ENCODE measurements at places on chromosomes 6 and 20.

GRCh38 chr6:33163540-33163939 lies 28.7 kb downstream of the COL11A2 start:
- DNase-seq, result no peak

GRCh38 chr6:97068211-97068610 lies 143.7 kb downstream of the KLHL32 start:
- no peak for DNase-seq

- no peak for DNase-seq
Observed at GRCh38 chr20:46646659-46647380, 4.4 kb downstream of the SLC13A3 start.

- no peak for DNase-seq
Observed at GRCh38 chr6:140370976-140371870, 996.8 kb upstream of the CITED2 start.

DNA sequence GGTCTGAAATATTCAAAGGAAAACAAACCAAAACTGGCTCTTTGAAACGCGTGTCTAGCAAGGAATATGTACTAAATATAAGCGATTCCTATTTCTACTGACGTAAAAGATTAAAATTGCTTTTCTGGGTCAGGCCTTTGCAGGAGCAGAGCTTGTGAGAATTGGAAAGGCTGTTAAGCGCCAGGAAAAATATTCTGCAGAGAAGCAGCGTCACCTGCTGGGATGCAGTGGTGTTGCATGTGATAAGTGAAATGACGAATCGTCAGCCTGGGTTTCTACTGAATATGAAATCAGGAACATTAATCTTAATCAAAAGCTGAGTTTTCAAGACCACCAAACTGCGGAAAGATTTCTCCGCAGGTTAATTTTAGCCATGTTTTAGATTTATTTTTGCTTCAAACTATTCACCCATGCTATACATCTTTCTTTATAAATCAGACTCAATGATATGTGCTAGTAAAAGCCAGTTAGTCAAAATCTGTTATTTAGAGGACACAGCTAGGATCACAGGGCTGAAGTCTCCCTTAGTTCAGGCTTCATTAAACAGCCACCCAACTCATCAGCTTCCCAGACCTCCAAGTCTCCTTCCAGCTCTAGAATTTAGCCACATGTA lies 67.4 kb downstream of the ALDH8A1 start:
- DNase-seq, result peak; percentile 59

DNA sequence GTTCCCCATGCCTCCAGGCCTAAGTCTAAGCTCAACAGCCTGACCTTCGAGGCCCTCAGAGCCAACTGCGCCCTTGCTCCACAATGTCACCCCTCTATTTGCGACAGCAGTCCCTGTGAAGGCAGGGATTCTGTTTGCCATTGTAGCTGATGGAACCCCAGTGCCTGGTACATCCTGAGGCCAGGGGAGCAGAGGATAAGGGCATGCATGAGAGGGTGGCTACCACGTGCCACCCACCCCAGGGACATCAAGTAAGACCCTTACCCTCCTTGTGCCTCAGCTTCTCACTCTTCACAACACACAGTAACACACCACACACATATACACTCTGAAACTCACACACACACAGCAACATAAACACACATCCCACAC lies 20.0 kb upstream of the SIRPA start:
- no peak for DNase-seq

- DNase-seq, result no peak
Observed at GRCh38 chr6:169144356-169144755, 109.3 kb downstream of the THBS2 start.

DNA sequence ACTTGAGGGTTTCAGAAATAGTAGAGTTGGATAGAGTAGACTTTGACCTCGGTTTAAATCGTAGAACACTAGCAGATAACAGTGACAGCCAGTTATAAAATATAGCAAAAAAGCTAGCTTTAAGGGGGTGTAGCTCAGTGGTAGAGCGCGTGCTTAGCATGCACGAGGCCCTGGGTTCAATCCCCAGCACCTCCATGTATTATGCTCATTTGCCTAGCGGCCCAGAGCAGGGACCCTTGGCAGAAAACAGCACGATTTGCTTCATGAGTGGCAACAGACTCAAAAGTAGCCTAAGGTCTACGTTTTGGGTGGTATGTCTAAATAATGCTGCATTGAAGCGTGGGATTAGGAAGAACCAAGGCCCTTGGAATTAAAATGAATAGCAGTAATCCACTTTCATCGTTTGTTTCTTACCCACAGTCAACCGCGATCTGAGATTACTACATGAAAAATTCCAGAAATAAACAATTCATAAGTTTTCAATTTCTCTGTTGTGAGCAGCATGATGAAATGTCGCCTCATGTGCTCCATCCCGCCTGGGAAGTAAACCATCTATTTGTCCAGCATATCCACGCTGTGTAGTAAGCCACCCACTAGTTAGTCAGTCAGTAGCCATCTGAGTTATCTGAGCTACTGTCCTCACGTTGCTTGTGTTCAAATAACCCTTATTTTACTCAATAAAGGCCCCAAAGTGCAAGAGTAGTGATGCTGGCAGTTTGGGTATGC lies 184.9 kb downstream of the GPX5 start:
- no peak for DNase-seq

DNA sequence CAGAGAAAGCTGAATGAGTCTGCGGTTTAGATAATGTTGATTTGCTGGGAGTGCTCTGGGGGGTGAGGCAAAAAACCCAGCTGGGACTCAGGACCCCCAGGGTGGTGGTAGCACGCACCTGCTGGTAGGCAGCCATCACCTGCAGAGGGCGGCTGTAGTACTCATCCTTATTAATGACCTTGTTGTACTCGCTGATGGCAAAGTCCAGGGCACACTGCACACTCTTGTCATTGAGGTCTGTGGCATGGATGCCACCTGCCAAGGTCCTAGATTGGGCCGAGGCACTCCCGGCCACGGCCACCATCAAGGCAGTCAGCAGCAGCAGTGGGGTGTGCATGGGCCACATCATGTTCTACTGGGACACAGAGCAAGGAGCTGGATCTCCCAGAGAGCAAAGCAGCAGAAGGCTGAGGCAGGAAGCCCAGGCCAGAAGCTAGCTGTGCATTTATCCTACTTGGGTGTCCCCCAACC lies at the start of gene CST5:
Gene CST5, minus strand, starts transcription at position 421 of the 471 bp plus-strand sequence. Its CDS starts 72 bp downstream, at position 349.
- no peak for DNase-seq

DNA sequence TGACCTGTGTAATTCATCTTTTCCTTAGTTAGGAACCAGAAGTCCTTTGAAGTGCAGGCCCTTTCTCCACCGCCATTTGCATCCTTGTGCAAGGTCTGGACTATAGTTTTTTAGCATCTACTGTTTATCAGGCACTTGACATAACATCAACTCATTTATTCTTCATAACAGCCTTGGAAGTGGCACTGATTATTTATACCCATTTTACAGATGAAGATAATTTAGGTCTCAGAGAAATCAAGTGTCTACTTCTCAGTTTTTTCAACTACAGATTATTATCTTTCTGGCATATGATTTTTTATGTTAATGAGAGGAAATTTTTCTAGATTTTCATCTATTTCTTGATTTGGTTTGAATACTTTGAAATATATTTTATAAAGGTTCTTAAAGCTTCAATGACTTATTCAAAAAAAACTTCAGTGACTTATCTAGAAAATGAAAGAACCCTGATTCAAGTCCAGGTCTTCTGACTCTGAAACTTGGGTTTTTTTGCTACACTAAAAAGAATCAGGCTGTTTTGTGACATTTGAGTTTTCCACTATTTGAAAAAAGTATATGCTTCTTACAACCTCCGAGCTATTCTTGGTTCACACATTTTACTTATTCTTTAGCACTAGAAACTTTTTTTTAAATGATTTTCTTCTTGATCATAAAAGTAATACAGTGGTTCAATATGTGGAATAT lies 3.1 kb upstream of the UBE2J1 start:
- no peak for DNase-seq

GRCh38 chr6:41200296-41200900 lies 551 bp downstream of the TREML2 start:
- DNase-seq, result no peak

- no peak for DNase-seq
Observed at GRCh38 chr6:147103694-147104093, 100.5 kb upstream of the STXBP5 start.

- DNase-seq, result peak; percentile 18
Observed at GRCh38 chr6:2695454-2696095, 55.1 kb downstream of the MYLK4 start.

DNA sequence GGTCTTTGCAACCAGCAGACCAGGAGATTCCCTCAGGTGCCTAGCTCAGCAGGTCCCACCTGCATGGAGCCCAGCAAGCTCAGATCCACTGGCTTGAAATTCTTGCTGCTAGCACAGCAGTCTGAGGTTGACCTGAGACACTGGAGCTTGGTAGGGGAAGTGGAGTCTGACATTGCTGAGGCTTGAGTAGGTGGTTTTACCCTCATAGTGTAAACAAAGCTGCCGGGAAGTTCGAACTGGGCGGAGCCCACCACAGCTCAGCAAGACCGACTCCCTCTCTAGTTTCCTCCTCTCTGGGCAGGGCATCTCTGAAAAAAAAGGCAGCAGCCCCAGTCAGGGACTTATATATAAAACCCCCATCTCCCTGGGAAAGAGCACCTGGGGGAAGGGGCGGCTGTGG lies 34.3 kb downstream of the PRSS35 start:
- DNase-seq, result no peak

DNA sequence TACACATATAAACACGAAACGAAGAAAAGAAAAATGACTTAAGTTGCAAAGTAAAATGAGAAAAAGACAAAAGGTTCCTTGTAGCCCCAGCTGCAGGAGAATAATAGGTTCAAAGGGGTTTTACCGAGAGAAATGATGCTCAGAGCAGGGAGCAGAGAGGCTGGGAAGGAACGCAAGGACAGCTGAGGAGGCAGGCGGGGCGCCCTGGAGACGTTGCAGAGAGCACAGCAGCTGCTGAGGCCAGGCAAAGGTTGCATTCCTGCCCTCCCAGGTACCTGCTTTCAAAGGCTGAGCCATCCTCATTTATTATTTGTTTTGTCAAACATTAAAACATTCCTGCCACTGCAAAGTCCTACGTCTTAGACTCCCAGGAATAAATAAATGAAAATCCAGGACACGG lies 16.2 kb upstream of the VAPB start:
- DNase-seq, result no peak

Measured in hippocampal formation (tissue), 2 donors.